ENCODE measurements at places on chromosomes 1 and 21.

DNA sequence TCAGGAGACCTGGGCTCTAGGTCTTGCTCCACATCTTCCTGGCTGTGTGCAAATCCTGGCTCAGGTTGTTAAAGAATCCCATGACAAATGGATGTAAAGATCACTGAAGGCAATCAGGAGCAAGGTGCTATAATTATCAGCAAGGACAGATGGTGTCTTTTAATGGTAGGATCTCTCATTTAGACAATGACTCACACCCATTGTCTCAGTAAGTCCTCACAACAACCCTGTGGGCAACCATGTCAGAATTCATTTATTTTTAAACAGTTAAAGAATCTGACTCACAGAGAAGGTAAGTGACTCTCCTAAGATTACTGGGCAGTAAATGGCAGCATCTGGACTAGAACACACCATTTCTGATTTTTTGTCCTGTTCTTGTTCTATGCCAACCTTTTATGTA, 32.8 kb downstream of the RNASEL start:
- DNase-seq, result no peak

GRCh38 chr1:200075522-200075921, 48.0 kb downstream of the NR5A2 start:
- DNase-seq, result no peak

- DNase-seq, result no peak
Observed at GRCh38 chr1:2968471-2968881, 52.8 kb upstream of the ACTRT2 start.

DNA sequence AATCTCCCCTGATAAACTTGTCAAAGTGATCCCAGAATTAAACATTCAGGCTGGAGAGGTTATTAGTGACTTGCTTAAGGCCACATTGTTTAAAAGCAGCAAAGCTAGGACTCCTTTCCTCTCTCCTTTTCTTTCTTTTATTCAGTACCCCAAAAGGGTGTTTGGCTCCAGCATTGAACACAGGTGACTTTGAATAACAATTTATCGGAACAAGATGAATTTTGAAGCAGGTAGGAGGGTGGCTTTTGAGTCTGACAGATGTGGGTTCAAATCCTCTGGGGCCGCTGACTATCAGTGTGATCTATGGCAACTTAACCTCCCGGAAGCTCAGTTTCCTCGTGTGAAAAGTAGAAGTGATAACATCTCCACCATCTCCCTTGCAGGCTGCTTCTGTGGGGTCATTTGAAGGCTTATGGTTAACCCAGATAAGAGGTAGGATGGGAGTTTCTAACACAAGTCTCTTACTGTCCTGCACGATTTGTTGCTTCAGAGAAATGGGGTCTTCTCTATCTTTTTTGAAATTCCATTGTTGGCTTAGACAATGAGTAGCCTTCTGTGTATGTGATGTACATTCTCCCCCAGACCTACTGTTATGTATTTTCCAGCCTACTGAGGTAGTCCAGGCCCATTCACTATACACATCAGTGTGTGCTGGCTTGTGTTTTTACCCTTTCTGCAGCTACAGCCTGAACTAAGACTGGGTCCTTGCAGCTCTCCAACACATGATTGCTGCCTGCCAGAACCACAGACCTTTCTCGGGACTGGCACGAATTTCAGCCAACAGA, 29.0 kb downstream of the JUN start:
- no peak for DNase-seq

- DNase-seq, result peak; percentile 35
Observed at GRCh38 chr21:42669041-42669440, 15.6 kb downstream of the PDE9A start.

DNA sequence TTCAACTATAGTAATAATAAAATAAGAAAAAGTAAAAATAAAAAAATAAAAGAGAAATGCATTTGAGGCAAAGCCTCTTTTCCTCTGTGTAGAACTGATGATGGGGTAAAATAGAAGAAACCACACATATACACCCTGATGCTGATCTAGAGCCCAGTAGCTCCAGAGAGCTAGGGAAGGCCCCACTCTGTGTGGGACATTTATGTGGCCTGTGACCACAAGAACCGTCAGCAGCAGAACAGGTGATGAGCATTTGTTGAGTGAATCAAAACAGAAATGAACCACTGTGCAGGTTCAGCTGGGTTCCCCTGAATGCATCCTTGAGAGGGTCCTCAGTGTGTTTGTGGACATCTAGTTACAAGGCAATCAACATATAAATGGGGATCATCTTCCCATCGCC, 221.8 kb upstream of the HOOK1 start:
- DNase-seq, result no peak

- no peak for DNase-seq
Observed at GRCh38 chr1:24699628-24700027, 45.6 kb upstream of the CLIC4 start.

DNA sequence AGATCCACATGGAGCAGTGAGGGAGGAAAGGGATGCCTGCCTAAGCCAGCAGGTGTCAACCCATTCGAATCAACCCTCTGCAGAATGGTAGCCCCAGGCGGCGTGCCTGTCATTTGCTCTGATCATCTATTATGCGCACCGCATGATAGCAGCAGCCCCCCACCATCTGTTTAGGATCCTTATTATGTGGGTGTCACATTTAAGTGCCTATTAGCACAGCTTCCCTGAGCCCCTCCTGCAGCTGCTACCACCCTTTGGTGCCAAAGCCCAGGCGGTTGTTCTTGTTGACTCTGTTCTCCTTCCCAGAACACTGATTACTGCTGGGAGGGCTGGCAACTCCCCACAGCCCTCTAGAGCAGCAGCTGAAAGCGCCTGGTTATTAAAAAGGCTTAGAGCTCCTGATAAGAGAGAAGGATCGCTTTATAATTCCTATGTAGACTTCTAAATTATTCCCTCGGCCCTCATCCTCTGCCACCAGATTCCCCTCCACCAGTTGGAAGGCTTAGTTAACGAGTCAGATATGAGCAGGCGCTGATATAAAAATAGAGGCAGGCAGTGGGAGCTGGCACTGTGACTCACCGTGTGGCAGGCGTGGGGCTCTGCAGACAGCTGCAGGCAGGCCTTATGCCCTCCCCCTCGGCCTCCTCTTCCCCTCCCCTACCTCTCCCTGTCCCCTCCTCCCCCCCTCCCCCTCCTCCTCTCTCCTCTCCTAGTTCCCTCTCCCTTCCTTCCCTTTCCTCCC, 23.0 kb downstream of the ACTA1 start:
- DNase-seq, result peak; percentile 98

DNA sequence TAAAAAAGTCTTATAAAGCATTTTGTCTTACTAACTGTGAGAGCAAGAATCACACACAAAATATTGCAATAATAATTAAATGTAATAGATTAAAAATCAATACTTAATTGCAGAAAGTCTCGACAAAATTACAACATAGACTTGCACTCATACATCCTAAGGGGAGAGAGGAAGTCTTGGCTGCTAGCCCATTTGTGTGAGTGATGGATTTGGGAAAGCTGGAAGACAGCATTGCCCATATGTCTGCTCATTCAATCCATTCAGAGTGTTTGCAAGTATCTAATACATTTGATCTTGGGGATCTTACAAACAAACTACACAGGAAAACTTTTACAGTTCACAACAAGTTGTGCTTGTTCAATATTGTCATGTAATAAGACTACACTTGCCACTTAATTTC, 140.5 kb downstream of the COL11A1 start:
- no peak for DNase-seq

DNA sequence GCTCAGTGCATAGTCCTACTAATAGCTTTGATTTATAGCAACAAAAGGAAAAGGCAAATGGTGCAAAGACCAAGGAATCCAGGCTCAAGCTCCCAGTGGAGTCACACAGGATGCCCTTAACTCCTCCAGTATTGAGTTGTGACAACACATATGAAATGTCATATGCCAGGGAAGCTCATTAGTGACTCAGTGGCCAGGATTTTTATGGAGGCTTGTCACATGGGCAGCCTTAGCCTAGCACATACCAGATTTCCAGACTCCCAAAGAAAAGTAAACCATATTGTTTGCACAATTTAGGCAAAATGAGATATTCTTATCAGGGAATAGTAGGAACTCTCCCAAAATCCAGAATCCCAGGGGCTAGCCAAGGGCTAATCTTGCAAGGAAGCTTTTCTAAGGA, 129.2 kb downstream of the MAGI3 start:
- no peak for DNase-seq

GRCh38 chr1:57966751-57967406, 543.0 kb upstream of the DAB1 start:
- DNase-seq, result no peak

GRCh38 chr1:154809436-154810413, 60.4 kb downstream of the KCNN3 start:
- no peak for DNase-seq

DNA sequence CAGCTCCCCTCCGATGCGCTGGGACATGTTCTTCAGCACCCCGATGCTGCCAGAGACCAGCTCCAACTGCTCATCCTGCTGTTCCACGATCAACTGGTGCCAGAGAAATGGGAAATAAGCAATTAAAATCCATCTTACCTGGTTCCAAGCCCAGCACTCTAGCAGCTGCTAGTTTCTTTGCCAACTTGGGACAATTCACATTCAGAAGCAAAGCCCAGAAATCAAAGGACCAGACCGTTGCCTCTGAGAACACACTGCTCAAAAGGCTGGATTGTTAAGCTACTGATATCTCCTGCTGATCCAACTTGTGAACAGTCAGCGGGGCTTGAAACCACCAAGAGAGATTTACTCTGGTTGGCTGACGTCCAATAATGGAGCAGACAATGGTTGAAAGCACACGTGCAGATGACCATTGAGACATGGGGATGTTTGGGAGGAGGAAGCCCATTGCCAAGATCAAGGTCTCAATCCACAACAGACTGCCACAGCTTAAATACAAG, 34.4 kb downstream of the STX6 start:
- DNase-seq, result peak; percentile 81

GRCh38 chr1:53070621-53071020, 8.6 kb downstream of the PODN start:
- no peak for DNase-seq

- DNase-seq, result no peak
Observed at GRCh38 chr1:224896130-224896781, 33.2 kb upstream of the DNAH14 start.

GRCh38 chr1:185477638-185478580, 160.9 kb upstream of the IVNS1ABP start:
- DNase-seq, result no peak

- DNase-seq, result no peak
Observed at GRCh38 chr21:45220071-45220481, 67.6 kb downstream of the POFUT2 start.
